ENCODE measurements at places on chromosomes 12 and 14.

- no peak for DNase-seq
Observed at GRCh38 chr12:5013266-5013730, 30.4 kb upstream of the KCNA5 start.

- DNase-seq, result no peak
Observed at GRCh38 chr12:96223411-96224218, 29.4 kb downstream of the ELK3 start.

DNA sequence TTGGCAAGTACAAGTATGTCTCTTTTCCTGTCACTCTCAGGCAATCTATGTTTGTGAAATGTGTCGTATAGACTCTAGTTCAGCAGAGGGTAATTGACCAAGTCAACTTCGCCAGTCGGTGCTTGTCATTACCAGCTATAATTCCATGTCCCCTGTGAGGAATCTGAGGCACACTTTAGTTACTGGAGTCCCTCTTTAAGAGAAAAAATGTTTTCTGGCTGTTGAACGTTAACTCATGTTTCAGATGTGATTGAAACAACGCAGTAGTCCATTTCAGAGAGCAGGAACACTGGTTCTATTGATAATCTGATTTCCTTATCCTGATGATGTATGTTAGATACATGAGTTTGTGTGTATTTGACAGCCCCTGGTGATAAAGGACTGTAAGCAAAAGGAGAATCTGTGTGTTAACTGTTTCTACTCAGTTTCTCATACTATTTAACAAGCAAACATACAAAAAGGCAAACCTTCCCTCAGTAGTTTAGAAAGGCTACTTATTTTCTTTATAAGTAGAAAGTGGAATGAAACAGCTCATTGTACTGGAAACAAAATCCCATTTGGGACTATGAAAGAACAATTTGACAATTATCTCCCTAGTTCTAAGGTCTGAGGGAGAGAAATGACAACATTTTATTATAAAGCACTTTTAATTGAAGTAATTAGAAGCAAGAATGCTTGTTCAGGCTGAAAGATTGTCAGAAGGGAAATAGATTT lies 161.1 kb upstream of the TRHDE start:
- DNase-seq, result no peak

GRCh38 chr14:56057071-56057741 lies 61.0 kb upstream of the PELI2 start:
- no peak for DNase-seq

- DNase-seq, result no peak
Observed at GRCh38 chr12:58117667-58118066, 176.3 kb downstream of the ATP23 start.
